ENCODE measurements at places on chromosomes 1 and 21. TPM values are rescaled to one million over a fixed set of nuclear protein-coding genes. Genes with fewer than 3 reads are reported as not detected.
A peak's percentile ranks its signal among the peaks of the same experiment; 100 is the strongest.

DNA sequence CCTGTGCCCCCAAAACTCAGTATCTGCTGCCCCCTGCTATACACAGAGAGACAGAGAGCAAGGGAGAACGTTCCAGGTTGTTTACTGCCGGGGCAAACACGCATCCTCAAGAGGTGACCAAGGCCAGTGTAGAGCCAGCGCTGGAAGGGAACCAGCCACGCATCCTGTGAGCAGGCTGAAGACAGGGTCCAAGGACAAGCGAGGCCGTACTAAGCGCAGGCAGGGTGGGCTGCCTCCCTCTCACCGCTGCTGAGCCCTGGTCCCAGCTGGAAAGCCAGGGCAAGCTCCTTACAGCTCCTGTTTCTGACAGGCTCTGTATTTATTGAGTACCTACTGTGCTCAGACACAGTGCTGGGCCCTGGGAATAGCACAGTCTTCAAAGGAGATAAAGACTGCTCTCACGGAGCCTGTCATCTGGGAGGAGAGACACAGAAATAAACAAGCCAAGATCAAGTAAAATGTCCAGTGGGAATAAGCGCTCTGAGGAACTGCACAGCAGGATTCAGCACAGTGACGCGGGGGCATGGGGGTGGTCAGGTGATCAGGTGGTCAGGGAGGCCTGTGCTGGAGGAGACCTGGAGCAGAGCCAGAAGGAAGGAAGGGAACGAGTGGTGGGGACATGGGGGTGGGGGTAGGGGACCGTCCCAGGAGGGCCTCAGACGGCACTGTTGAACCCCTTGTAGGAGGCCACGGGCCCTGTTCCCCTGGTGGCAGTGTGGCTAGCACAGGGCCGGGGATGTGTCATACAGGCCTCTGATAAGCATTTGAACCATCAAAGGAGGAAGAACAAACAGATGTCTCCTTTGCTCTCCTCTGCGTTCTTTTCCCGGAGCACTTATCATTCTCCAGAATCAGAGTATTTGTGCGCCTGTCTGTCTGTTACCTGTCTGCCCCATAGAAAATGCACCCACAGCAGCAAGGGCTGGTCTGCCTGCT is 37.8 kb upstream of the EFHD2 start:
- no peaks in the 10 kb centered on the region for H3K36me3 ChIP-seq
- H3K27me3 ChIP-seq, result no peaks in the 10 kb centered on the region
- DNase-seq, result peak; percentile 44
- H3K4me3 ChIP-seq, result no peak overlapping the region
- H3K4me1 ChIP-seq, result peaks cover 3% of the 10 kb centered on the region

DNA sequence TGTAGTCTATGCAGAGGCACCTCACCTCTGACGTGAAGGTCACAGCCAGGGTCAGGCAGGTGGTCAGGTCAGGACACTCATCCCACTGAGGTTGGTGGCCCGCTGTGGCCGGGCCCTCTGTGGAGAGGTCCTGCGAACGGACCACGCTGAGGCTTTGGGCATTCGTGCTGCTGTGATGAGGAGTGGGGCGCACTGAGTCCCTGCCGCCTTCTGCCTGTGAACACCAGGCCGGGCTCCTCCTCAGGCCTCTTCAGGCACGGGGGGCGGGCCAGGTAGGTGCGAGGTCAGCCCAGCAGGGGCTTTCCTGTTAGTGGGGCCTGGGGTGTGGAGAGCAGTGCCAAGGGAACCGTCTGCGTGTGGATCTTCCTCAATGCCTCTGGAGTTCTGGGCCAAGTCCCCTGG is 39.0 kb downstream of the COQ8A start:
- no peak overlapping the region for H3K27ac ChIP-seq
- no peak overlapping the region for H3K4me3 ChIP-seq
- DNase-seq, result no peak
- H3K4me1 ChIP-seq, result peaks cover 24% of the 10 kb centered on the region
- no peaks in the 10 kb centered on the region for H3K36me3 ChIP-seq

Gene POU3F1
- not detected for polyA plus RNA-seq

Gene SLC9C2
- not detected for polyA plus RNA-seq

DNA sequence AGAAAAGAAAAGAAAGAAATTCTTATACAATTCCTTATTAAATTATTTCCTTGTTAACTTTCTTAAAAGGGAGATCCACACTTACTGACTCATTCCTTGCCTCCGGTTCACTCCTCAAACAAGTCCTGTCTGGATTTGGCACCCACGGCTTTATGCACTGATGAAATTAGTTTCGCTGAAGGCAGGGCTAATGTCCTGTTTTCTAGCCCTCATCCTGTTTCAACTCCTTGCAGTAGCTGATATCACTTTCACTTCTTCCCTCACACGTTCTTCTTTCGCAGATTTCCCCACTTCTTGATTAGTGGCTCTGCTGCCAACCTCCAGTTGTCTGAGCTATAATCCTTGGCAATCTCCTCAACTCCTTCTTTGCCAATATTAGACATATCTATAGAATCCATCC is 215.2 kb downstream of the URB2 start:
- no peak overlapping the region for H3K27ac ChIP-seq
- H3K4me1 ChIP-seq, result peaks cover 5% of the 10 kb centered on the region
- DNase-seq, result no peak
- no peak overlapping the region for H3K4me3 ChIP-seq
- no peaks in the 10 kb centered on the region for H3K27me3 ChIP-seq

GRCh38 chr1:201016943-201017827 is 6.3 kb downstream of the KIF21B start:
- H3K27me3 ChIP-seq, result no peaks in the 10 kb centered on the region
- no peak overlapping the region for H3K4me3 ChIP-seq
- H3K4me1 ChIP-seq, result peaks cover 10% of the 10 kb centered on the region
- H3K36me3 ChIP-seq, result no peaks in the 10 kb centered on the region
- peak; percentile 78 for DNase-seq

DNA sequence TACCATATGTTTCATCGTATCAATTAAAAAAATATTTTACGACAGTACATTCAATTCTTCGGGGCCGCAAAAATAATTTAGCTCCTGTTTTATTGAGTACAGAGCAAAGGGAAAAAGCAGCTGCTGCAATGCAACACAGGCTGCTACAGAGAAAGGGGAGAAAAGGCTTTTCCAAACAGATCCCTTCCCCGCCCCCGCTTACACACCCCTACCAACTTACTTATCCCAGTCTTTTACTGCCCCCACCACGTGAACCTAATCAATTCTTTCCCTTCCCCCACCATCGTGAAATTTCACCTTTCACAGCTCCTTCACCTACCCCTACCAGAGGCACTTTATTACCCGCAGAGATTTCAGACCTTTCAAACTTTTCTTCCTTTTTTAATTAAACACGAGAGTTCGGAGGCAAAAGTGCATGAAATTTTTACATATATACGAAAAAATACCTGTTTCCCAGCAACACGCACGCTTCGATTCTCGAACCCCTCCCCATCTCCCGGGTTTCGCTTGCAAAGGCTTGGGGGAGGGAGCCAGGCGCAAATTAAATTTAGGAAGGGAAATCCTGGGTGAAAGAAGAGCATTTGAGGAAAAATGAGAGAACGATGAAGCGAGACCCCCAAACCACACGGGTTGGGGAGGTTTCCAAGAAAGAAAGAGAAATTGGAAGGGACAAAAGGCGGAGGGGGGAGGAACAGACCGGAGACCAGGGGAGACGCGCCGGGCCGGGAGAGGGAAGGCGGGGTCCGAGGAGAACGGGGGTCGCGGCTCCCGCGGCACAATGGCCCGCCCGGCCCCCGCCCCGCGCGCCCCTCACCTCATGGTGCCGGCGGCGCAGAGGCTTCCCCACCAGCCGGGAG is 823 bp downstream of the ENAH start:
- peaks cover 36% of the 10 kb centered on the region for H3K4me1 ChIP-seq
- H3K27me3 ChIP-seq, result no peaks in the 10 kb centered on the region
- peak overlapping the region; percentile 98 for H3K4me3 ChIP-seq
- peak; percentile 45 for DNase-seq
- H3K27ac ChIP-seq, result peak overlapping the region; percentile 96

DNA sequence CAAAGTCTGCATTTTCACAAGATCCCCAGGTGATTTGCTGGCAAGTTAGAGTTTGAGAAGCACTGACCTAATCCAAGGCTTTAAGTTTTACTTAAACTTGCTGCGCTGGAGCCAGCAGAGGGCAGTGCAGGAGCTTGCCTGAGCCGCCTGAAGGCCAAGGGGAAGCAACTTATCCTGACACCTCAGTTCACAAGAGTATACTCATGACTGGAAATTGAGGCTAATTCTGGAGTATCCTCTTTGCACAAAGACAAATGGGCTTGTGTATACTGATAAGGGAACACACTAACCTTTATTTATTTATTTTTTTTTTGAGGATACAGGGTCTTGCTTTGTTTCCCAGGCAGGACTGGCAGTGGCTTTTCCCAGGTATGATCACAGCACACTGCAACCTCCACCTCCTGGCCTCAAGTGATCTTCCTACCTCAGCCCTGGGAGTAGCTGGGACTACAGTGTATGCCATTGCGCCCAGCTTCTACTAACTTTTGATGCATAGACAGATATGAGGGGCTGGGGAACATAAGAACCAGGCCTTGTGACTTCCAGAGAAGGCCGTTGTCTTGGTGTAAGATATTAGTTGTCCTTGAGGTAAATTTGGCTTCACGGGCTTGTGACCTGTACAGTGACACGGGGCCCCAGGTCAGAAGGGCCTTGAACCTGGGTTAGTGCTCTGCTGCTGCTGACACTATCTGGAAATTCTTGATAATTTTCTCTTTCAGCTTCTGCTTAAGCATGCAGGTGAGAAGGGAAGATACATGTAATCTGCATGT is 29.0 kb upstream of the SLAMF1 start:
- H3K27me3 ChIP-seq, result peaks cover 30% of the 10 kb centered on the region
- DNase-seq, result peak; percentile 29
- H3K27ac ChIP-seq, result no peak overlapping the region
- H3K36me3 ChIP-seq, result no peaks in the 10 kb centered on the region
- no peaks in the 10 kb centered on the region for H3K4me1 ChIP-seq

Gene PYHIN1
- not detected for polyA plus RNA-seq

Gene LCA5L
- 0.74 TPM for polyA plus RNA-seq

- no peaks in the 10 kb centered on the region for H3K4me1 ChIP-seq
- H3K36me3 ChIP-seq, result no peaks in the 10 kb centered on the region
- H3K27ac ChIP-seq, result no peak overlapping the region
- DNase-seq, result no peak
- H3K4me3 ChIP-seq, result no peak overlapping the region
- no peaks in the 10 kb centered on the region for H3K27me3 ChIP-seq
Observed at GRCh38 chr21:35643176-35643575, 417.1 kb downstream of the SETD4 start.

Gene IFNLR1
- polyA plus RNA-seq, result 0.29 TPM

DNA sequence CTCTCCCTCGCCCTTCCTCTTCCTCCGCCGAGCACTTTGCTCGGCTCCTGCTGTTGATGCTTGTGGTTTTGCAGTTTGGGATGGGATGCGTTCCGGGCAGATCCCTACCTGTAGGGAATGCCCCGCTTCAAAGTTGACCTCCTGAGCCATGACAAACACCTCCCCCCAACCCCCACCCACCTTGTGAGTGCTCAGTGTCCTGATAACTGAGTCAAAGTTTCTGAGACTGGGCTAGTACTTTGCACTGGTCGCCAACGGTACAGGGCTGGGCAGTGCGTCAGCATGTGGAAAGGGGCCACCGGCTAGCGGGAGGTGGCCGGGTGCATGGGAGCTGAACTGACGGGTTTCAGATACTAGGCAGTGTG is 771 bp downstream of the RABGAP1L start:
- H3K27me3 ChIP-seq, result no peaks in the 10 kb centered on the region
- H3K27ac ChIP-seq, result peak overlapping the region; percentile 67
- no peaks in the 10 kb centered on the region for H3K4me1 ChIP-seq
- H3K4me3 ChIP-seq, result peak overlapping the region; percentile 92
- peak; percentile 49 for DNase-seq

- DNase-seq, result no peak
- H3K4me1 ChIP-seq, result peaks cover 3% of the 10 kb centered on the region
- H3K27ac ChIP-seq, result no peak overlapping the region
- H3K27me3 ChIP-seq, result no peaks in the 10 kb centered on the region
Observed at GRCh38 chr1:200811704-200812103, 61.1 kb upstream of the GPR25 start.

GRCh38 chr1:57474137-57474750 is 50.4 kb upstream of the DAB1 start:
- H3K36me3 ChIP-seq, result no peaks in the 10 kb centered on the region
- no peak for DNase-seq
- peak overlapping the region; percentile 71 for H3K27ac ChIP-seq
- peak overlapping the region; percentile 27 for H3K4me3 ChIP-seq

- no peak overlapping the region for H3K4me3 ChIP-seq
- H3K27ac ChIP-seq, result no peak overlapping the region
- no peaks in the 10 kb centered on the region for H3K4me1 ChIP-seq
Observed at GRCh38 chr1:202189918-202190715, 3.5 kb upstream of the LGR6 start.

- DNase-seq, result no peak
- no peaks in the 10 kb centered on the region for H3K27me3 ChIP-seq
- H3K4me3 ChIP-seq, result peak overlapping the region; percentile 98
- peaks cover 21% of the 10 kb centered on the region for H3K4me1 ChIP-seq
- H3K27ac ChIP-seq, result peak overlapping the region; percentile 95
Observed at GRCh38 chr1:185315445-185316071, 1.5 kb downstream of the IVNS1ABP start.

DNA sequence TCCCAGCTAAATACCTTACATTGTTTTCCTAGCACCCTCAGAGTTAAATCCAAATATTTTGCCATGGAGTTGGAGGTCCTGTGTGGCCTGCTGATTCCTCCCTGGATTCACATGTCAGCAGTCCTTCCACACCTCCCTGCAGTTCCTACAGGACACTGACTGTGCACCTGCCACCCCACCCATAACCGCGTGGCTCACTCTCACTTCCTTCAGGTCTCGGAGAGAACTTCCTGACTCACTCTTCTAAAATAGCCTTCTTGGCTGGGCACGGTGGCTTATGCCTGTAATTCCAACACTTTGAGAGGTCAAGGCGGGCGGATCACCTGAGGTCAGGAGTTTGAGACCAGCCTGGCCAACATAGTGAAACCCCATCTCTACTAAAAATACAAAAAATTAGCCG is 8.4 kb upstream of the CAMTA1 start:
- H3K27ac ChIP-seq, result no peak overlapping the region
- H3K27me3 ChIP-seq, result no peaks in the 10 kb centered on the region
- no peak overlapping the region for H3K4me3 ChIP-seq
- no peak for DNase-seq
- H3K36me3 ChIP-seq, result no peaks in the 10 kb centered on the region

Gene NTRK1
- 3.3 TPM for polyA plus RNA-seq

All from SK-N-SH (cell line).